Heart left ventricle (tissue), 16 donors: ENCODE measurements at places on chromosomes 2 and 18. TPM values are rescaled to one million over a fixed set of nuclear protein-coding genes. Genes with fewer than 3 reads are reported as not detected.

- DNase-seq = no peak
Measured at GRCh38 chr18:26406854-26407517, 141.4 kb downstream of the KCTD1 start.

Gene ATP6V1B1
- total RNA-seq = not detected

Gene IKZF2
- 4.9 TPM for total RNA-seq

Gene ATF2
- total RNA-seq = 41.5 TPM

Gene CFC1
- not detected for total RNA-seq

Gene ANKMY1
- 4.4 TPM for total RNA-seq

- no peak for DNase-seq
Measured at GRCh38 chr2:156333274-156333950, 891 bp upstream of the NR4A2 start.

GRCh38 chr18:79938196-79938595 is 13.3 kb downstream of the SLC66A2 start:
- no peak for DNase-seq

Gene CCDC74B
- 0.87 TPM for total RNA-seq

GRCh38 chr2:201151127-201151981 is 31.6 kb upstream of the CASP10 start:
- DNase-seq = no peak

Gene GATA6
- 74.9 TPM for total RNA-seq

Gene TRIM43
- total RNA-seq = not detected

- no peak for DNase-seq
Measured at GRCh38 chr2:25371253-25372241, 29.8 kb upstream of the DNMT3A start.

- DNase-seq = no peak
Measured at GRCh38 chr2:37550190-37550589, 121.3 kb downstream of the CDC42EP3 start.

Gene SOX11
- 1.3 TPM for total RNA-seq

DNA sequence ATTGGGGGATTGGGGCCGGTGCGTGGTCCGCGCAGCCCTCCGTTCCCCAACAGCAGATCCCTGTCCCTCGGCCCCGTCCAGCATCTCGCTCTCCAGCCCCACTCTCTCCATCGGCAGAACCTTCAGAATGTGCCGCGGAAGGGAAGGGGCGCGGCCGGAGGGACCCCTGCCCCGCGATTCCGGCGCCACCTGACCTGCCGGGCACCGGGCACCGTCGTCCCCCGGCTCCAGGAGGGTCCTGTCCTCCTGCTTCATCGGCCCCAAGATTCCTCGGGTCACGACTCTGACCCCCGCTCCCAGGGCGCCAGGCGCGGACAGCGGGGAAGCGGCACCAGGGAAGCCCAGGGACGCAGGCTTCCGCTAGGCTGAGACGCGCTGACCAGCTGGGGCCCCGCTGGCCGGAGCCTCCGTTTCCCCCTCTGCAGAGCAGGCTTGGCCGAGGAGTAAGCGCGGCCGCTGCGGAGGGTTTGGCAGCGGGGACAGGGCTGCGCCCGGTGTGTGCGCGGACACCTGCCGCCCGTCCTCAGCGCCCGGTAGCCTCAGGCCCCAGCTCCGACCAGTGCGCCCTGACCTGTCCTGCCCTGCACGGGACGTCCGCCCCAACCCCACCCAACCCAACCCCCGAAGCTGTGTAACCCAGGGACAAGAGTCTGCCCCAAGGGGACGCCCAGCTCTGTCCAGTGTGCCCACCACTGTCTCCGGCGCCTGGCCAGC is 16.8 kb upstream of the BOK start:
- no peak for DNase-seq

Gene CFAP53
- 0.16 TPM for total RNA-seq

Gene TUBA3E
- total RNA-seq = 44.7 TPM

GRCh38 chr2:37306024-37306423 is 18.6 kb downstream of the PRKD3 start:
- DNase-seq = no peak

- DNase-seq = no peak
Measured at GRCh38 chr2:175372704-175373701, 191.5 kb upstream of the ATP5MC3 start.

GRCh38 chr2:204770735-204771134 is 225.5 kb downstream of the PARD3B start:
- no peak for DNase-seq

Gene VPS54
- 13.3 TPM for total RNA-seq

Gene OXER1
- total RNA-seq = 0.48 TPM

DNA sequence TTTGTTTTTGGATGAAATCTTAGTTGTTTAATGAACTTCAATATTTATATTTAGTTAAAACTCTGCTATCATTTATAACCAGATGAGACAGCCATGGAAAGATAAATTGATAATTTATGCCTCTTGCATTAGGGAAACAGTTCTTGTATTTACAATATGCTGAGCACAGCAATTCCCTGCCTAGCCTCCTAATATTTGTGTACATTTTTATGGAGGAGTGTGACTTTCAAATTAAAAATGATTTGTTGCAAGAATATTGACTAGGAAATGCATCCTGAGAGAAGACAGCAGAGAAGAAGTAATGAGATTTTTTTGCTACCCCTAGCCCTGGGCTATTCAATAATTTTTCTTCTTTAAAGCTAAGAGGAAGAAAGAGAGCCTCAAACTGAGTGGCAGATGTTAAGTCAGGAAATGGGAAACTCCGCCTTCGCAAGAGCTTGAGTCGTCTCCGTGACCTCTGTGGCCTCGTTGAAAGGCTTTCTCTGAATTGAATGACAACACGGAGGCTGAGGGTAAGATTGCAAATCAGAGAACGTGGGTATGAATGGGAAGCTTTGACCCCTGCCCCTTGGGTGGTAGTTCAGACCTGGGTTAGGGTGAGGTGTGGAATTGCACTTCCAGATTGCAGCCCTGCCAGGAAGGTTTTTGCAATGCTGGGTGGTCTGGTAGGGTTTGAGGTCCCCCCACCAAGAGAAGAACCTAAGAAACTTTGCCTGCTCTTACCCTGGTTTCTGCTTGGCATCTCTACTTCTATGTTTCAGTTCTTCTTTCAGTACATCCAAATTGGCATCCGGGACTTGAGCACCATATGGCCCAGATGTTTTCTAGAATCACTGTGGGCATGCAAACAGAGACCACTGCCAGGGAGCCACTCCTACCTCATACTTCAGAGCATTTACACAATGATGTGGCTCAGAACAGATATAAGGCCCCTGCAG is 210.3 kb upstream of the RBMS1 start:
- DNase-seq = no peak

- peak; percentile 50 for DNase-seq
Measured at GRCh38 chr2:19574778-19575260, 216.4 kb upstream of the OSR1 start.
